ENCODE measurements at places on chromosomes 16 and 17.

GRCh38 chr17:14886200-14886739 is 378.9 kb downstream of the PMP22 start:
- no peak for DNase-seq

DNA sequence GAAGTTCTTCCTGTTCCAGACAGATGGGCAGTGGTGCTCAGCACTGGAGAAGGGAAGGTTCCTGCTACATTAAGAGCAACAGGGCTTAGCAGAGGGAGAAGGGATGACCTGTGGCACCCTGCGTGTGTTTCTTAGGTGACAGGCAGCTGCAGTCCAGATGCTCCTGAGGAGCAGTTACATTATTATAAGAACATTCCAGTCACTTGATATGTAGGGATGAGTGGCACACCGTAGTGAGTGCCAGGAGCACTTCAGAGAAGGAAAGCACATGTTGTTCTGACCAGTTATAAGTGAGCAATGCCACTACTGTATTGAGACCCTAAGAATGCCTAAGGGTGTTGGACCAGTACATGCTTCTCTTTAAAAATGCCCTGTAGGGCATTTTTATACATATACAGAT is 39.9 kb upstream of the MRC2 start:
- DNase-seq: no peak

DNA sequence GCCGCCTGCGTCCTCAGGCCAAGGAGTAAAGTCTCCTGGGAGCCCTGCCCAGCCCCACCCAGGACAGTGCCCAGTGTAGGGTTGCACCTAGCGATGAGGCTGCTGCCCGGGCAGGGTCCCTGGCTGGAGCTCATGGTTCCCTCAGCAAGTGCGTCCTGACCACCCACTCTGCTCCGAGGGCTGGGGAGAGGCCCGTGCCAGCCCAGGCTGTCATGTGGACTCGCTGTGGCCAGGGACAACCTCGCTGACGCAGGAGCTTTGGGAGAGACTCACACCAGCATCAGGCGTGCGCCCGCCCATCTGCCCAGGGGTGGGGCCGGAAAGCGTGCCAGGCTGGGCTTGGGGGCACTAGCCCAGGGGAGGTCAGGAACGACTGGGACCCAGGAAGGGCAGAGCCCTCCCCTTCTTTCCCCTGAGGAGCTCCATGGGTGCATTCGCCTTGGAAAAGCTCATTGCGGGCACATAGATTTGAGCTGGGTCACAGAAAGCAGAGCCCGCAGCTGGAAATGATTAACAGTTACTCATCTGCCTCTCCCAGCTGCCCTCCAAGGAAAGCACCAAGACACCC is 19.7 kb downstream of the DPEP1 start:
- DNase-seq: no peak

DNA sequence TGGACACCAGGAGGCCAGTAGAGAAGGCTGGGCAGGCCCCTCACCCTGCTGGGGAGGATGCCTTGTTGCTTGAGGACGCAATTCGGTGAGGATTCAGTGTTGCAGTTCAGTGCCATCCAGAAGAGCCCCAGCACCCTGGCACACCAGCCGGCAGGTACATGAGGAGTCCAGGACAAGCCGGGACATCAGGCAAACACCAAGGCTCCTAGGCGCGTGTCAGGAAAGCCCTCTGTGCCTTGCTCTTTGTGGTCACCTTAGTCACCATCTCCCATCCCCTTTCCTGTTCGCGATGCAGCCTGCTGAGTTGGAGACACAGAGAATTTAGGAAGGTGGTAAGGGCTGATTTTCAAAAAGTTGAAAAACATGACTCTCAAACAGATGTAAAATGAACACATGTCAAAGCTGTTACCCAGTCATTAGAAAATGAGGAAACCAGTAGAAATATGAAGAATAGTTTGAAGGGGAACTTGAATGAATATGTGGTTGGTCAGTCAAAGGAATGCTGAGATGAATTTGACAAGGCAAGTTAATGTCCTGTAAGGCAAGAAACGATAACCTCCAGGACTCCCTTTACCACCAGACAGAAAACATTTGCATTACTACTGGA is 2.3 kb upstream of the NCBP3 start:
- no peak for DNase-seq

GRCh38 chr16:4435337-4436067 is 9.8 kb downstream of the DNAJA3 start:
- no peak for DNase-seq

GRCh38 chr17:66255527-66255971 is 26.3 kb upstream of the APOH start:
- DNase-seq: no peak

GRCh38 chr16:23979982-23980381 is 144.2 kb downstream of the PRKCB start:
- DNase-seq: no peak

DNA sequence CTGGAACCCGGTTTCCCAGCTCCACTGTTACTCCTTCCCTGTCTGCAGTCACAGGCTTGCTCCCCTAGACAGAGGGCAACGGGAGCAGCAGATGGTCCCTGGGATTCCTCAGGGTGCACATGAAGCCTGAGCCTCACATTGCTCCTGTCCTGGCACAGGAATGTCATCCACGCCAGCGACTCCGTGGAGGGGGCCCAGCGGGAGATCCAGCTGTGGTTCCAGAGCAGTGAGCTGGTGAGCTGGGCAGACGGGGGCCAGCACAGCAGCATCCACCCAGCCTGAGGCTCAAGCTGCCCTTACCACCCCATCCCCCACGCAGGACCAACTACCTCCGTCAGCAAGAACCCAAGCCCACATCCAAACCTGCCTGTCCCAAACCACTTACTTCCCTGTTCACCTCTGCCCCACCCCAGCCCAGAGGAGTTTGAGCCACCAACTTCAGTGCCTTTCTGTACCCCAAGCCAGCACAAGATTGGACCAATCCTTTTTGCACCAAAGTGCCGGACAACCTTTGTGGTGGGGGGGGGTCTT is 1.6 kb upstream of the DECR2 start:
- DNase-seq: no peak

GRCh38 chr17:76988796-76989195 is 120.6 kb downstream of the MGAT5B start:
- no peak for DNase-seq

- DNase-seq: no peak
Measured at GRCh38 chr16:17303101-17303500, 167.7 kb downstream of the XYLT1 start.

- no peak for DNase-seq
Measured at GRCh38 chr17:930258-930657, 49.3 kb downstream of the NXN start.

DNA sequence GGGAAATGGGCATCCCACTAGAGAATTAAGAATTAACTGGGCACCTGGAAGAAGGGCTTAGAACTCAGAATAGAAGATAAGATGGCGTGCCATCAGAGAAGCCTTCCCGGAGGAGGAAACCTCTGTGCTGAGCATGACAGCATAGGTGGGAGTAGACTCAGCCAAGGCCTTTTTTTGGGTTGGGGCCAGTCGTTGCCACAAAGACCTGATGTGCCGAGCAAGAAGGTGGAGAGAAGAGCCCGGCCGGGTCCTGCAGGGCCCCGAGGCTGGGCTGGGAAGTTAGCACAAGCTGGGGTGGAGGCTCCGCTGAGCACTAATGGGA is 1.1 kb upstream of the RAB11FIP4 start:
- DNase-seq: no peak

DNA sequence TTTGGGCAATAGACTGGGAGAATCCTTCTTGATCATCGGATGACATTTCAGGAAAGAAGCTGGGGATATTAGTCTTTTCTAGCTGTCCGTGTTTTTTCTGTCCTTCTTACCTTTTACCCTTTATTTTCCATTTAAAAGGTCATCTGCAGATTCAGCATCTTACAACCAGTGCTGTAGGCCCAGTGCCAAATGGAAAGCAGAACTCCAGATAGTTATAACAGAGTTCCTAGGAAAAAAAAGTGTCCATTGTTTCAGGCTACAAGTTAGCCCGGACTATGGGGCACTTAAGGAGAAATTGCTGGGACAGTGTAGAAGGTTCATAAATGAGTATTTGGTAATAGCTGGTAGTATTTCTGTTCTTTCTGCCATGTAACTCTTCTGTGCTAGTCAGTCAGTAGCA is 28.4 kb downstream of the LDHD start:
- DNase-seq: no peak

DNA sequence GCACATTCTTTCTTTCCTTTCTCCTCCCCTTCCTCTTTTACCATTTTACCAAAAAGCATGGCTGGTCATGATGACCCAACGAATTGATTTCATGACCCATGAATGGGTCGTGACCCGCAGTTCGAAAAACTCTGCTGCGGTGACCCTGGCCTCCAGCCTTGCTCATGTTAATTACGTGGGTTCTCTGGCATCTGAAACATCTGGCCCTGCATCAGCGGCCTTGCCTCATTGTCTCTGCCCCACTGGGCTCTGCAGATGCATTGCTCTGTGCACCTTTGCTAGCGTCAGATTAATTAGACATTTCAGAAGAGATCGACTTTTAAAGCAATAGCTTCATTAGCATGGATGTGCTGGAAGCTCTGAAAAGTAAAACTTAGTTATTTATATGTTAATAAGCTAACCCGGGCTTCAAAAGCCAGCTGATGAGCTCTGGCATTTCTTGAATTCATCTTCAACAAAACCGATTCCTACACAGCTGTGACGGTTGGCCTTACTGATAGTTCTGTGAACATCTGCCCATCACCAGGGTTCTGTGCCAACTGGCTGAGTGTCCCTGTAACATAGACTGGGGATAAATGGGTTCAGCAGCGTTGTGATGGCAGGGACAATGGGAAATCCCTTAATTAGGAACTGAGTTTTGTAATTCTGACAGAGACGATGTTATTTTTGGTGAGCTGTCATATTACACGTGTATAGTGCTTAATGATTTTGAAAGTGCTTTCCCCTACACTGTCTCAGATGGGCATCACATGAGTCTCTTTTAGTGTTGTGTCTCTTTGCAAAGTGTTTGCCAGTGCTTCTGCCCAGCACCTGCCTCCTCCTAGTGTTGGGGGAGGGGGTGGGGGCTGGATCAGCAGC is 225.9 kb upstream of the EEF2KMT start:
- no peak for DNase-seq

DNA sequence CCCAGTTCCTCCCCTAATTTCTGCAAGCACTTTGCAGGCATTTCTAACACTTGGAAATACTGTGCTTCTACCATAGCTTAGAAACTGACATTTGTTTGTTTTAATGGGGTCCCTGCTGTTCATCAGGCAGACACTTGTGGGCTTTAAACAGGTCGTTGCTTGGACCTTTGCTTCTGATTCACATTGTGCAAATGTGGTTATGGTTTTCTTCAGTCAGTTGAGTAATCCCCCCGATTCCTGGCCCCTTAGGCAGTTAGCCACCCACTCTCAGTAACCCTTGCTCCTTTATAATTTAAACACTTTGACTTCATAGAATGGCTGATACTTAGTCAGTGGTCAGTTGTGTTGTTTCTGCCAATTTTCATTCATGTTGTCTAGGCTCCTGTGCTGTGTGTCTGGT is 39.4 kb downstream of the SLC47A1 start:
- no peak for DNase-seq

GRCh38 chr17:45150911-45151809 is 2.9 kb downstream of the HEXIM1 start:
- no peak for DNase-seq

- DNase-seq: no peak
Measured at GRCh38 chr17:80101946-80102663, 724 bp downstream of the GAA start.

- no peak for DNase-seq
Measured at GRCh38 chr17:82086941-82087906, 10.8 kb downstream of the FASN start.

- no peak for DNase-seq
Measured at GRCh38 chr17:34378664-34379101, 15.7 kb upstream of the CCL1 start.

- DNase-seq: peak; percentile 40
Measured at GRCh38 chr17:48492401-48493298, 38.2 kb downstream of the HOXB1 start.

DNA sequence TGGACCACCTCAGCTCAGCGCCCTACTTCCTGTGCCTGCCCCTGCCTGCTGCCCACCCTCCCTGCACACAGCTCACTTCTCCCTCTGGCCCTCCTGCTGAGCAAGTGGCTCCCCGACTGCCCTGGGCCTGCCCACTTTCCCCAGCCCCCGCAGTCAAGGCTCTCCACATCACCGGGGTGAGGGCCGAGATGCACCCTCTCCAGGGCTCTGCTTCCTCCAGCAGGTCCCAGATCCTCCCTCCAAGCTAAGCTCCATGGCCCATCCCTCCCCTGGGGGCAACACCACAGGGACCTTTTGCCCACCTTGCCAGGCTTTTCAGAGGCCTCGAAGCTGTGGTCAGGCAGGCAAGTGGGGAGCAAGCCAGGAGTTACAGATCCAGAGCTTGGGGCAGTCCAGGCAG is 820.2 kb downstream of the KCNJ18 start:
- DNase-seq: no peak

DNA sequence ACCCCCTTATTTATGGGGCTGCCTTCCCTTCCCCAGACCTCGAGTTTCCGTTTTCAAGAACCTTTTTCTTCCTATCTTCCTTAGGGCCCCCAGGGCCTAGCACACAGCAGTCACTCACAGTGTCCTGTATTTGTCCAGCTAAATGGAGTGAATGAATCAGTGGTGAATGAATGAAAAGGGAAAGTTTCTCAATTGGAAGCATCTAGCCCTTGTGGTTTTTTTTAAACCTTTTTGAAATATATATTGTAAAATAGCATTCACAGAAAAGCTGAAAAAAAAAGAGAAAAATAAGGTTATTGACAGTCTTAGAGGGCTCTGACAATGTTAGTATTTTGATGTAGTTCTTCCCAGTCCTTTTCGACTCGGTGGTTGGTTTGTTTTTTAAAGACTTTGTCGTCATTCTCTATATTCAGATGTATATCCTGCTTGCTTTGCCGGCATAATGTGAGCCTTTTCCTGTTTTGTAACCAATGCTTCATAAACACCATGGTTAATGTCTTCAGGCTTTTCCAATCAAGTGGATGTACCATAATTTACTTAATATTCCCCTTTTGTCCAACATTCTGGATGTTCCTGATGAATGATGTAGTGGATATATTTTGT is 45.3 kb downstream of the RAI1 start:
- DNase-seq: no peak

DNA sequence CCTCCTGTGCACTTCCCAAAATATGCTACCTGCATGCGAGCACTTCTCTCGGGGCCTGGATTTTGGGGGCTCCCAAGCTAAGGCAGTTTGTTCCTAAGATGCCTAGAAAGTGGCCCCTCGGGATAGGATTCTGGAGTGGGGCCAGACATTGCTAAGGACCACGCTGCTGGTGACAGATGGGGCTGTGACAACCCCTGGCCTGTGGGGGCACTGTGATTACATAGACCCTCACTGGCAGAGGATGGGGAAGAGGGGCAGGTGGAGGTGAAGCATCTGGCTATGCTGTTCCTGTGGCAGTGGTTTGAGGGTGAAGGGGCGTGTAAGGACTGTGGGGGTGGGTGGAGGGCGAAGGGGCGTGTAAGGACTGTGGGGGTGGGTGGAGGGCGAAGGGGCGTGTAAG is 128.4 kb downstream of the ENGASE start:
- no peak for DNase-seq

DNA sequence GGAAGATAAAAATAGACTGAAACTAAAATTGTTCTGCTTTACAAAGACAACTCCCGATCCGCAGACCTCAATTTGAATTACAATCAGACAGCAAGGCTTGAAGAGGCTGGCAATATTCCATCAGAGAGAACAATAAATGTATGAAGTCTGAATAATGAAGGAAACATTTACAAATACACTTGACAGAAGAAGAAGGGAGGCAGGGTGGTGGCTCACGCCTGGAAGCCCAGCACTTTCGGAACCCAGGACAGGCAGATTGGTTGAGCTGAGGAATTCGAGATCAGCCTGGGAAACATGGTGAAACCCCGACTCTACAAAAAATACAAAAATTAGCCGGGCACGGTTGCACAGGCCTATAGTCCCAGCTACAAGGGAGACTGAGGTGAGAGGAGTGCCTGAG is 14.6 kb downstream of the ODF4 start:
- DNase-seq: no peak
